ENCODE measurements at places on chromosomes 2 and 18.

GRCh38 chr2:227154986-227155774 is 8.8 kb downstream of the COL4A4 start:
- no peak for DNase-seq

DNA sequence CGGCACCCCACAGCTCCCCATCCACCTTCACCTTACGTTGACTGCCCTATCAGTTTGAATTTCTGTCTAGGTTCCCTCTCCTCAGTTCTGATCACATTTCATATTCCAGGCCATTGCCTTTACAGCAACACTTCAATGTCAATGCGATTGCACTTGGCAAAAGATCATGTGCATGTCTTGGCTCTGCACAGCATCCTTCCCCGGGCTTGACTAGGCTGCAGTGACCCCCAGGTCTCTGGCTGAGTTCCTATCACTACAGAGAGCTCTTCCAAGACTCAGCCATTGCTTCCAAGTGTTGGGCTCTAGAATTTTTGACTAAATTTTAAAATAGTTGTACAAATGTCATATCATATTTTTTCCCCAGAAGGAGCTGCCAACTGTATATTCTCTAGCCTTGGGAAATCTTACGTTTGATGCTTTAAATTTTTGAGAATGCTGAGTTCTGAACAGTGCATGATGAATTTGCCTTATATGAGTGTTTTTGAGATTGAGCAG is 103.8 kb upstream of the NEDD4L start:
- no peak for DNase-seq

DNA sequence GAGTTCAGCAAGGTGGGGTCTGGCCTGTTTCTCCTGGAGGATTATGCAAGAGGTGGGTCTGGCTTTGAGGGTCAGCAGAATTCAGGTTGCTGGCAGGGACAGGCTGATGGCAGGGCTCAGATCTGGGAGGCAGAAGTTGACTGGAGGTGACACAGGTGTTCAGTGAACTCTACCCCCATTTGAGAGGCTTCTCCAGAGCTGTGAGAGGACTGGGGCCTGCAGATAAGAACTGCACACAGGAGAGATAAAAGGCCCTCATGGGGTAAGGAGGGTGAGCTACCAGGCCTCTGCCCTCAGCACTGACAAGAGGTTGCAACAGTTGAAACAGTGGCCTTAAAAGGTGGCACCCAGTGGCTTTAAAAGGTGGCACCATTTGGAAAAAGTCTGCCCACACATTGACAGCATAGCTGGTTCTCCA is 13.1 kb downstream of the MOCOS start:
- DNase-seq, result no peak

DNA sequence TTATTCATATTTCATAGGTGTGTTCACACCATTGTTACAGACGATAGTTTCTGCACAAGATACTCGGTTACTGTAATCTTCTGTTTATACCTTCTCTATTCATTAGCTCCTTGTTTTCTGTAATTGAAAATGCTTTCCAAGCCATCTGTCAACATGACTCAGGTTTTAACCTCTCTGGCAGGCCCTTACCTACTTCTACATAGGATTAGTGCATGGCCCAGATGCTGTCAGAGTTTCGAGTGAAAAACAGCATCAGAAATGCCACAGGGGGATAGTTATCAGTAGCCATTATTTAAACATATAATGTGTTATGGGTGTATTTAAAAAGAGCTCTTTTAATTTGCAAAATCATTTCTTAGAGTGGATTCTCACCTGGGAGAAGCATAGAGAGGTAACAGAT is 596.4 kb downstream of the FBXO15 start:
- DNase-seq, result no peak

DNA sequence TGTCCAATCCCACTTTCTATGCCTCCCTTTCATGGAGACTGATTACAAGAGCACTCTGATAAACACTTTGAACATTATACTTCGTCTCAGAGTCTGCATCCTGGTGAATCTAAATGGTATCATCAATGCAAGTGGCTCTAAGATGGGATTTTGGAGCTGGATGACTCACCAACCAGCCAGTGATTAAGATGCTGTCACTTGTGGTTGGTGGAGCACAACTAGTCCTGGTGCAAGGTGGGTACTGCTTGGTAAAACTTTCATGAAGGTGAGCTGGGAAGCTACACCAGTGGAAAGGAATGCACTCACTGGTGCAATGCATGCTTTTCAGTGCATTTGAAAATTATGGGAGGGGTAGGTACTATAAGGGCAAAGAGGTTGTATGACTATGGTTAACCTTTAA is 137.7 kb upstream of the TRIB2 start:
- DNase-seq, result no peak

DNA sequence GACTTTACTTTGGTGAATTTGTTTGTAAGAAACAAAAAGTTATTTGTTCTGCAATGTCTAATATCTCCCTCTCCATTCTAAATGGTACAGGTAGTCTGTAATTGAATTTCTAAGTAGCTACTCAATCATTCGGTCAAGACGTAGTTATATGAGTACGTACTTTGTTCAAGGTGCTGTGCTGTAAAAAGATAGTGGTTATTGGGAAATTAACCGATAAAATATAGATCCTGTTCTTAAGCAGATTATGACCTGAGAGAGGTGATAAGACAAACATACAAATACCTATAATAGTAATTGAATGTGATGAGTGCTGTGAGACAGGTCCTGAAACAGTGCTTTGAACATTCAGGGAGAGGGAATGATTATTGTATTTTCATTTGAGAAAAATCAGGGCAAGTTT is 7.1 kb downstream of the NCOA1 start:
- DNase-seq, result no peak

- DNase-seq, result no peak
Observed at GRCh38 chr18:46174342-46175041, 70.3 kb downstream of the HAUS1 start.

DNA sequence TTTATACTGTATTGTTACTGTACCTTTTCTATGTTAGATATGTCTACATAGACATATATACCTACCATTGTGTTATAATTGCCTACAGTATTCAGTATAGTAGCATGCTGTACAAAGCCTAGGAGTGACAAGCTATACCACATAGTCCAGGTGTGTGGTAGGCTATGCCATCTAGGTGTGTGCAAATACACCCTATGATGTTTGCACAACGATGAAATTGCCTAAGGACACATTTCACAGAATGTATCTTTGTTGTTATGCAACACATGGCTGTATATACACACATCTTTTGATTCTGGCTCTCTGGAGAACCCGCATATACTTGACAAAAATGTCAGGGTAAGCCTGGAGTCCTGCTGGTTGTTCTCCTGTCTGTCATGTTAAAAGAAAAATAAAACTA is 85.1 kb downstream of the BCL2L11 start:
- no peak for DNase-seq

DNA sequence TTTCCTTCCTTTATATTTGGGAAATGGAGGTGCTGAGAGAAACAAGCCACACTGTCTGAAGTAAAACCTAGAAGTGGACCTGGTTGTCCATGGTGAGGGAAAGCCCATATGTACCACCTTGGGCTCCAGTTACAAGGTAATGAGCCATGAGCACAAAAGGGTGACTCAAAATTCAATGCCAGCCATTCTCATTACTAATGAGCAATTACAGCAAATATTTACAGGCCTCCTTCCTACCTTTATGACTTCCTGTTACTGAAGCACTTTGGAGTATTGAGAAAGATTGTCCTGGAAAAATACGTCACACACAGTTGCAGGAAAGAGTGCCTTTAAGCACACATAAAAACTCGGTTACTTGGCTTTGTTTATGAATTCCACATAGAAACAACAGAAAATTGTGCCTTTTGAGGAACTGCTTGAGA is 9.1 kb downstream of the EPAS1 start:
- DNase-seq, result no peak

DNA sequence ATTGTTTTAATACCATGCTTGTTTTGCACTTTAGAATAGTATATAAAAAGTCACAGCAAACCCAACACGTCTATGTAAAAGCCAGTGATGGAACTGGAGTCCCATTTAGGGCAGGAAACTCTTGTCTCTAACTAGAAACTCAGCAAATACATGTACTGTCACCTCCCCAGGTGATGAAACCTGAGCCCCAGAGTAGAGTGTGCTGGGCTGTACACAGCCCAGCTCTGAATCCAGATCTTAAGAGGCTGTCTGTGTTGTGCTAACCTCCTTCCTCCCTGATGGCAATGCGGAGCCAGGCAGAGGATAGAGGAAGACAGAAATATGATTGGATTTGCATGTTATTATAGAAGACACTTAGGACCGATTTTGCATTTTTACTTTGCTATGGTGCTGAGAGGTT is 317.5 kb upstream of the TRIB2 start:
- no peak for DNase-seq

GRCh38 chr18:62521593-62521992 is 1.2 kb upstream of the ZCCHC2 start:
- no peak for DNase-seq

GRCh38 chr2:128789776-128790455 is 471.2 kb upstream of the HS6ST1 start:
- DNase-seq, result no peak

DNA sequence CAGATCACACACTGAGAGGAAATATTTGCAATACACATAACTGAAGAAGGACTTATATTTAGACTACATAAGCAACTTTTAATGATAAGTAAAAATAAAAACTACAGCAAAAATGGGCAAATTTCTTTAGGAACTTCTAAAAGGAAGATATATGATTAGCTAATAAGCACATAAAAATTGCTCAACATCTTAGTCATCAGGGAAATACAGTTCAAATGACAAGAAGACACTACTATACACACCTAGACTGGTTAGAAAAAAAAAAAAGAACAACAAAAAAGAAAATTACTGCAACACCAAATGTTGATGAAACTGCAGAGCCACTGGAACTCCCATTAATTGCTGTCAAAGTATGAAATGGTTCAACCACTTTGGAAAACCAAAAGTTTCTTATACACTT is 1247.5 kb upstream of the ACVR2A start:
- no peak for DNase-seq

DNA sequence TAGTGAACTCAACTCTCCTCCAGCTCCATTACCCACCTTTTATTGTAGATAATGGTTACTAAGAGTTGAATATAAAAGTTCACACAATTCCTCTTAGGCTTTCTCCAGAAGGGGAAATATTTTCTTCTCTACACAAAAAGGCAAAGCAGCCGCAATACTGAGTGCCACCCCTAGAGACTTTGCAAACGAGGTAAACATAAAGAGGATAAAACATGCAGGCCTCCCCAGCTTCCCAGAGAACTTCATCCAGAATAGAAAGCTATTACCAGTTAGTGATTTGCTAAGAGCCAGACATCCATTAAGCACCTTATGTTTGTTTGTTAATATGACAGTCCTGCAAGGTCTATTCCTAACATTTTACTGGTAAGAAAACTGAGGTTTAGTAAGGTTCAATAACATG is 17.4 kb downstream of the ZNF521 start:
- DNase-seq, result no peak

- DNase-seq, result no peak
Observed at GRCh38 chr18:63881851-63882250, 5.7 kb upstream of the SERPINB2 start.

GRCh38 chr2:134555411-134555810 is 163.4 kb downstream of the TMEM163 start:
- DNase-seq, result no peak

DNA sequence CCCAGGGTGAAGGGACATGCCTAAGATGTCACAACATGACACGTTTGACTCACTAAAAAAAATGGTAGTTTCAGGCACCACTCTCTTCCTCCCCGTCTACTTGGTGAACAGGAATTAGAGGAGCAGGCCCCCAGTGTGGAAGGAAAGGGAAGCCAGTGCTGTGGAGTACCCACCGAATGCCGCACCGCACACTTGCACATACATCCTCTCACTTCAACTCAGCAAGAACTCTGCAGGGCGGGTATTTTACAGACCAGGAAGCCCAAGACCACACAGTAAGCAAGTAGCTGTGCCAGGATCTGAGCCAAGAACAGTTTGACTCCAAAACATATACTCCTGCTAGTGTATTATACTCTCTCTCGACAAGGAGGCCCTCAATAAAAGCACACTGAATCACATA is 69.8 kb downstream of the BCL2 start:
- DNase-seq, result no peak

GRCh38 chr2:66536997-66537396 is 102.1 kb downstream of the MEIS1 start:
- no peak for DNase-seq

DNA sequence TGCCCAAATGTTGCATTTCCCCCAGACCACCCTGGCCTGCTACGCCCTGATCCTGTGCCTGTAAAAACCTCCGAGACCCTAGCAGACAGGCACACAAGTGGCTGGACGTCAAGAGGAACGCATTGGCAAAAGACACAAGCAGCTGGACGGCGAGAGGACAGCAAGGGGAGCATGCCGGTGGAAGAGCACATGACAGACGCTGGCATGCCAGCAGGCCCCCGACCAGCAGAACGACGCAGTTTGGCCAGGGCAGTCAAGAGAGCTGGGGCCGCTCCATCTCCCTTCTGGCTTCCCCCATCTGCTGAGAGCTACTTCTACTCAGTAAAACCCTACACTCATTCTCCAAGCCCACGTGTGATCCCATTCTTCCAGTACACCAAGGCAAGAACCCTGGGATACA is 42.1 kb downstream of the SAP130 start:
- no peak for DNase-seq

DNA sequence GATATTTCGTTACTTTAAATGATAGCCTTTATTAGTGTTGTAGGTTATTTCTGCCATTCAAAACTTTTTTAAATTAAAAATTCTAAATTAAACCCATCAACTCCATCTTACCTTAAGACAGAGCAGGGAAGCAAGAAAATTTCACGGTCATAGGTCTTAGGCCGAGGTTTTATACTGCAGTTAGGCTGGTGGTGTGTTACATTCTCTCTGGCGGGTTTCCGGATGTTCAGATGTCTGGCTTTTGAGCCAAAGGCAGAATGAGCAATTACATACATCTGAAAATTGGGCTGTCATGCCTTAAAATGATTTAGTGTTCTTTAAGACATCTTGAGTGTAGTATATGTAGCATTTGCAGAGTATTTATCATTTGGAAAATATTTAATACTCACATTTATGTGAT is 27.9 kb downstream of the GLS start:
- no peak for DNase-seq

DNA sequence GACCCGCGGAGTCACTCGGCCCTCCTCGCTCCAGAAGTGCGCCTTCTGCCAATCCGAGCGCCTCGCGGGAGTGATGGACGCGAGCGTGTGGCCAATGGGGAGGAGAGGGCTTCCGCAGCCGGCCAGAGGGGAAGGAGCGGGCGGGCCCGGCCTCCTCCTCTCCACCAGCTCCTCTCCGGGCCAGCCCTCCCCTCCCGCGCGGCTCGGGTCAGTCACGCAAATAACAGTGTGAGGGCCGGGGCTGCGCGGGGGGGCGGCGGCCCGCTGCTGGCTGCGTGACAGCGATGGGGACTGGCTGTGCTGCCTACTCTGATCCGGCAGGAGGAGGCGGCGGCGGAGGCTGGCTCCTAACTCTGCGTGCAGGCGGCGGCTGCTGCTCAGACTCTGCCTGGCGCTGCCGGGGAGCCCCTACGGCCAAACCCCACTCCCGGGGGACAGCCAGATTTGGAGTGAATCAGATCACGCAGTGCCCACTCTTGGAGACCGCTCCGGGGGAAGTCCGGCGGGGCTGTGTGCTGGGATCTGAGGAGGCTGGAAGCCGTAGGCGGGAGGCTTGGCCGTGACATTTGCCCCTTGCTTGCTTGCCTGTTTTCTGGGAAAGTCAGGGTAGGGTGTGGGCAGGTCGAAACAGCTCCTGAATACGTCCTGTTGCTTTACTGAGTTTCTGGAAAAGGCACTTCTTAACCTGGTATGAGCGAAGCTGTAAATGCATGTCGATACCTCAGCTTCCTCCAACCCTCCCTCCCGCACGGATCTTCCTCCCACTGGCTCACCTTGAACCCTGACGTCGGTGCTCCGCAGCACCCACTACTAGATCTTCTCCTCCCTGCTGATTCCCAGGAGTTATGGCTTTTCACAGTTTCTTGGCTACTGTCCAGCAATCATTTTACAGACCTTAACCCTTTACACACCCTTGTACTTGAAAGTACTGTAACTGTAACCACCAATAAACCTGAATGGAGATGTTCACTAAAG is 97.9 kb upstream of the SERTAD2 start:
- DNase-seq, result no peak

All from stimulated activated CD8-positive, alpha-beta memory T cell treated with anti-CD3 and anti-CD28 coated beads, Interleukin-15, amount 100 ng/mL, for 24 hours (primary cell).